ENCODE measurements at places on chromosomes 1 and 21. TPM values are rescaled to one million over a fixed set of nuclear protein-coding genes. Genes with fewer than 3 reads are reported as not detected.
A peak's percentile ranks its signal among the peaks of the same experiment; 100 is the strongest.

Gene BGLAP
- 4.0 TPM for total RNA-seq

GRCh38 chr21:33021667-33022066 lies 4.1 kb upstream of the OLIG2 start:
- peaks cover 47% of the 10 kb centered on the region for H3K4me1 ChIP-seq
- DNase-seq: no peak

Gene LRRC47
- 23.9 TPM for total RNA-seq

Gene GPR37L1
- not detected for total RNA-seq

DNA sequence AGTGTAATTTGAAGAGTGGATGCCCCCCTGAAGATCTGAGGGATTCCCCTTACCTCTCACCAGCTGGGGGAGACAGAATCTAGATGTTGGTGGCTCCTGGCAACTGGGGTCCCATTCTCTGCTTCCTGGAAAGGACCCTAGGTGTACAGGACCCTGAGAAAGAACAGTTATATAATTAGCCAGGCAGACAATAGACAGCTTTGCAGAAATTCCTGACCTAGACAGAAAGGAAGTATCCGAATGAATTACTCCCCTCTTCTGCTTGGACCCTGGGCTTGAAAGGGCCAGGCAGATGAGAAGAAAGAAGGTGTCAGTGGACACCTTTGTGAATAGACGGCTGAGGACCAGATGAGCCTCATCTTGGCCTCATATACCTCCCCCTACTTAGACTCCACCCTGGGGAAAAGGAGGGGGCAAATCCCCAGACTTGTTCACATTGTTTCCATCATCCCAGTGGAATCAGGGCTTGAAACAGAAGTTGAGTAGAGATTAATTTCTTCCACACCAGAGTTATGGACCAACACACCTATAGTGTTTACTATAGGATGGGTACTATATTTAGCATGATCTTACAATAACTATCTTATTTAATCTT lies 1.8 kb upstream of the IQGAP3 start:
- peaks cover 2% of the 10 kb centered on the region for H3K36me3 ChIP-seq
- peaks cover 30% of the 10 kb centered on the region for H3K27me3 ChIP-seq
- peaks cover 18% of the 10 kb centered on the region for H3K4me1 ChIP-seq
- no peak for DNase-seq
- no peak overlapping the region for H3K27ac ChIP-seq

DNA sequence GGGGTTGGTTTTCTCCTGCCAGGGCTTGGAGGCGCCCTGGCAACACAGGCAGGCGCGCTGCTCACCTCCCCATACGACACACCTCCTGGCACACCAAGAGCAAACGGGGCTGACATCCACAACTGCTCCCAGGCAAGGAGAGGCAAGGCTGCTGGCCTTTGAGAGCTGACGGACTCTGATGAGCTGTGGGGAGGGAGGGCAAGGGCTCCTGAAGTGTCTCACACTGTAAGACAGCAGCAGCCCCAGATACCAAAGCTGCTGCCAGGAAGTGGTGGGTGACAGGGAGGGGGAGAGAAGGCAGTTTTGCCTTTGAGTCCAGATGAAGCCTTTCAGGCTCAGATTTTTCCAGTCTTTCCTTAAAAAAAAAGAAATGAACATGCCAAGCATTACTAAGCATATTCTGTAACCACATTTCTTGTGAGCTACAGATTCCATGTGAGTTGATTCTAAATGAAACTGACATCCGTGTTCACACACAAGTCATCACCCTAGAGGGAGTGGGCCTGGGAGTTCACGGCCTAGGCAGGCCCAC lies 24.3 kb downstream of the PGBD5 start:
- no peaks in the 10 kb centered on the region for H3K4me1 ChIP-seq
- no peak overlapping the region for H3K27ac ChIP-seq
- no peak overlapping the region for H3K4me3 ChIP-seq
- peaks cover 25% of the 10 kb centered on the region for H3K27me3 ChIP-seq
- no peaks in the 10 kb centered on the region for H3K36me3 ChIP-seq

GRCh38 chr1:7783178-7783711 lies 846 bp upstream of the PER3 start:
- peaks cover 4% of the 10 kb centered on the region for H3K36me3 ChIP-seq
- DNase-seq: peak; percentile 24
- peak overlapping the region; percentile 70 for H3K4me3 ChIP-seq
- no peaks in the 10 kb centered on the region for H3K27me3 ChIP-seq
- H3K27ac ChIP-seq: no peak overlapping the region
- peaks cover 22% of the 10 kb centered on the region for H3K4me1 ChIP-seq

Gene KLHL21
- total RNA-seq: 23.3 TPM

DNA sequence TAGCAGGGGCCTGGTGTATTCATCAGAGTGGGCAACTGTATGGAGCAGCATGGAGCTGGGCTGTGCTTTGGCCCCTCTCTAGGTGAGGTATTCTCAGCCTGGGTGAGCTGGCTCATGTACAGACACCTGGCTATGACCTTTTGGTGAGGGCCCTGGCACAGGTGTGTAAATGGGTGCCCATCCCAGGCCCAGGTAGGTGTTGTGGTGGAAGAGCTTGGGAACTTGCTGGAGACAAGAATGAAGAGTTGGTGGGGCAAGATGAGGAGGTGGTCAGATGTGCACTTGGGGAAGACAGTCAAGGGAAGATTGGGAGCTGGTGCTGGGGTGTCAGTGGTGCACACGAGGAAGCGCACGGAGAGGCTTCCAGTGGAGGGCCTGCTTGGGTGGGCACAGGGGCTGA lies 95.5 kb downstream of the TRIM11 start:
- H3K27me3 ChIP-seq: no peaks in the 10 kb centered on the region
- no peak overlapping the region for H3K4me3 ChIP-seq
- peaks cover 8% of the 10 kb centered on the region for H3K36me3 ChIP-seq
- H3K27ac ChIP-seq: no peak overlapping the region

- H3K27me3 ChIP-seq: peaks cover 7% of the 10 kb centered on the region
- H3K4me1 ChIP-seq: peaks cover 24% of the 10 kb centered on the region
- H3K36me3 ChIP-seq: no peaks in the 10 kb centered on the region
- no peak overlapping the region for H3K27ac ChIP-seq
- DNase-seq: no peak
- no peak overlapping the region for H3K4me3 ChIP-seq
These were observed 26.8 kb downstream of the TP73 start for GRCh38 chr1:3679098-3679555.

Gene KCNT2
- not detected for total RNA-seq

DNA sequence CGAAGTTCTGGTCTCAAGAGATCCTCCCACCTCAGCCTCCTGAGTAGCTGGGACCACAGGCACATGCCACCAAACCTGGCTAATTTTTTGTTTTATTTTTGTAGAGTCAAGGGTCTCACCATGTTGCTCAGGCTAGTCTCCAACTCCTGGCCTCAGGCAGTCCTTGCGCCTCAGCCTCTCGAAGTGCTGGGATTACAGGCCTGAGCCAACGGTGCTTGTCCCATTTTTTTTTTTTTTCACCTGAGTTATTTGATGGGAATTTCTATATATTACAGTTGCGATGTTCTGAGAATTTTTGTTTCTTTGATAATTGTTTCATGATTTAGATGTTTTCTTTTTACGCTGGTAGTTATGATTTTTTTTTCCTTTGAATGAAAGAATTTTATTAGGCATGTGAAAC lies 2.5 kb downstream of the RABGAP1L start:
- peaks cover 64% of the 10 kb centered on the region for H3K4me1 ChIP-seq
- H3K4me3 ChIP-seq: no peak overlapping the region

- no peaks in the 10 kb centered on the region for H3K4me1 ChIP-seq
- H3K27me3 ChIP-seq: peaks cover 5% of the 10 kb centered on the region
- no peaks in the 10 kb centered on the region for H3K36me3 ChIP-seq
- no peak overlapping the region for H3K4me3 ChIP-seq
- no peak overlapping the region for H3K27ac ChIP-seq
These were observed 563.9 kb upstream of the NR5A2 start for GRCh38 chr1:199463521-199464127.

Gene TTC39A
- not detected for total RNA-seq

DNA sequence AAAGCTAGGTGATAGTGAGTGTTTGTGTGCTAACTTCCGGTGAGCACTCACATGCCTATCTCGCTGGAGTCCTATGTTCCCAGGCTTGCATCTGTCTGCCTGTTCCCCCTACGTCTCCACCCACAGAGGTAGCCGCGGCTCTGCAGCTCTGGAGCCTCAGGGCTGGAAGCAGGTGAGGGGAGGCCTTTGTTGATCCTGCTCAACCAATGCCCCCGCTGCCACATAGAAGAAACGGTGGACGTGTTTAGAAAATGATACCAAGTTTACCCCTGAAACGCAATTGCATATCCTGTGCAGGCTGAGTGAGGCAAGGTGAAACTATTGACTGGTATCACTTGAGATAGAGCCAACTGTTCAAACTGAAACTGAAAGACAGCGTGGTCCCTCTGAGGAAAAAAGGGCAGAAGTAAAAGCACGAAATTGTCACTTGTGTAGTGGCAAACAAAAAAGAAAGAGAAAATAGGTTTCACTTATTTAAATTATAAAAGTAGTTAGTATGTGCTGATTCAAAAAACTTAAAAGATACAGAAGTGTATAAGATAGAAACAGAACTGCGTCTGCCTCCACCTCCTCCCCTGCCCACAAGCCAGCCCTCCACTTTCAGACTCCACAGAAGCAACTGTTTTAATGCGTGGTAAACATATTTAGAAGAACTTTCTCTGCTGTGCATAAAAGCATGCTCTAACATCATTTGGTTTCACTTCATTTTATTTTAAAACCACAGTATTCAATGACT lies 38.6 kb upstream of the ETS2 start:
- H3K4me3 ChIP-seq: peak overlapping the region; percentile 51
- no peaks in the 10 kb centered on the region for H3K27me3 ChIP-seq
- peaks cover 5% of the 10 kb centered on the region for H3K36me3 ChIP-seq
- peaks cover 42% of the 10 kb centered on the region for H3K4me1 ChIP-seq
- peak; percentile 83 for DNase-seq

Gene LAPTM5
- total RNA-seq: 205 TPM

Gene OR6N1
- total RNA-seq: not detected

DNA sequence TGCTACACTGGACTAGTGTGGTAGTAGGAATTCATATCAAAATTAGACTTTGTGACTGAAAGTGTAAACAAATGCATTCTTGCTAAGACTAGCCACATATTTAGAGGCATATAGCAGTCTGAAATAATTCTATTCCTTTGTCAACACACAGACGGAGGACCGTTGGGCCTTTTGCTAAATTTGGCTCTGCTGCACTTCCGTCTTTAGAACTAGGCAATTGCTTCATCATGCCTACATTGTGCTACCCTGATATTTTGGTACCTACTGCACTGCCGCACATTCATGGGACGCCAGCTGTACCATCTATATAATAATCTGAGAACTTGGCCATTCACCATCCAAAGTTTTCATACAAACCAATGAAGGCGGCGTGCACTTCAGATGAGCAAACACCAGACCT lies 346.8 kb downstream of the KIF26B start:
- no peak overlapping the region for H3K4me3 ChIP-seq
- H3K27me3 ChIP-seq: no peaks in the 10 kb centered on the region
- no peak overlapping the region for H3K27ac ChIP-seq
- no peaks in the 10 kb centered on the region for H3K4me1 ChIP-seq

Gene PADI4
- 1.5 TPM for total RNA-seq

Gene S100A4
- 36.5 TPM for total RNA-seq

Gene RNU1-4
- 1,386 TPM for total RNA-seq

- no peaks in the 10 kb centered on the region for H3K4me1 ChIP-seq
- DNase-seq: no peak
- peaks cover 12% of the 10 kb centered on the region for H3K27me3 ChIP-seq
- no peak overlapping the region for H3K4me3 ChIP-seq
These were observed 26.6 kb upstream of the COL18A1 start for GRCh38 chr21:45378258-45378966.

Gene SLC30A10
- not detected for total RNA-seq

DNA sequence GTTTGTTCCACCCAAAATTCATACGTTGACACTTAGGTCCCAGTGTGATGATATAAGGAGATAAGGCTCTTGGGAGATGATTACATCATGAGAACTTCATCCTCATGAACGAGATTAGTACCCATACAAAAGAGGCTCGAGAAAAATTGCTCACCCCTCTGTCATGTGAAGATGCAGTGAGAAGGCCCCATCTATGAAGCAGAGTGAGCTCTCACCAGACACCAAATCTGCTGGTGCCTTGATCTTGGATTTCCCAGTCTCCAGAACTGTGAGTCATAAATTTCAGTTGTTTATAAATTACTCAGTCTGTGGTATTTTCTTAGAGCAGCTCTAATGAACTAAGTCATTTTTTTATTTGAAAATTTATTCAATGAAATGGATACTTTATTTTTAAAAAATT lies 42.6 kb upstream of the USP25 start:
- no peak overlapping the region for H3K27ac ChIP-seq
- DNase-seq: no peak
- no peaks in the 10 kb centered on the region for H3K27me3 ChIP-seq
- no peak overlapping the region for H3K4me3 ChIP-seq
- no peaks in the 10 kb centered on the region for H3K36me3 ChIP-seq

GRCh38 chr21:43001316-43001715 lies 27.0 kb downstream of the PKNOX1 start:
- no peak overlapping the region for H3K4me3 ChIP-seq
- peaks cover 28% of the 10 kb centered on the region for H3K36me3 ChIP-seq
- DNase-seq: no peak
- H3K4me1 ChIP-seq: no peaks in the 10 kb centered on the region
- H3K27ac ChIP-seq: no peak overlapping the region

Gene C4BPA
- not detected for total RNA-seq
